ENCODE measurements at places on chromosomes 6 and 20.

GRCh38 chr20:43306837-43307236 is 117.1 kb upstream of the PTPRT start:
- no peak for DNase-seq

DNA sequence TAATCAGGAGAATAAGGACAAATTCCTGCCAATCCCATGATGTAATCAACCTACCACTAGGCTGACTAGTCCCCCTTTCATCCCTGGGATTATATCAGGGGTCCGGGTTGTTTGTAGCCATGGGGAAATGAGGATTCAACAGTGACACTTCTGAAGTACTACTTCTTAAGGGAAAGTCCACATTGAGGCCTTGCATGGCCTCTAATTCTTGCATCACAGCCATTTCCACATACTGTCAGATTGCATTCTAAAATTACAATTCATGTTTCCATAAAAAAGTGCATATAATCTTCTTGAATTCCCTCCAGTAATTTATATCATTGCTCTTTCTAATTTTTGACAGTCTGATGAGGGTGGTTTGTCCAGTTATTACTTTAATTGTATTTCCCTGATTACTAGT is 184.2 kb downstream of the PHF3 start:
- DNase-seq = no peak

DNA sequence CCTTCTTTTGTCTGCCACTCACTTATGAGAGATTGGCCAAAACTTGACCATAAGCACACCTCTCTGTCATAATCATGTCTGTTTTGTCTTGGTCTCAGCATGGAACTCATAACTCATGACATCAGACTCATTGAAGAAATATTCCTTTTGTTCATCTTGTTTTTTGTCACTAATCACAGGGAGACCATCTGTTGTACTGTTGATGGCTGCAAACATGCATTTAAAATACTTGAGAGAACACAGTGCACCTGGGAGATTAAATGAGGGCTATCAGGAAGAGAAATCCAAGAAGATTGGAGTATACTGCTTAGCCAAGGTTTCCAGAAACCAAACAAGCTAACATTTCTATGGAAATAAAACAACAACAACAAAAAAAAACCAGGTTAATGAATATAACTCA is 689.7 kb downstream of the EPM2A start:
- DNase-seq = peak; percentile 23

DNA sequence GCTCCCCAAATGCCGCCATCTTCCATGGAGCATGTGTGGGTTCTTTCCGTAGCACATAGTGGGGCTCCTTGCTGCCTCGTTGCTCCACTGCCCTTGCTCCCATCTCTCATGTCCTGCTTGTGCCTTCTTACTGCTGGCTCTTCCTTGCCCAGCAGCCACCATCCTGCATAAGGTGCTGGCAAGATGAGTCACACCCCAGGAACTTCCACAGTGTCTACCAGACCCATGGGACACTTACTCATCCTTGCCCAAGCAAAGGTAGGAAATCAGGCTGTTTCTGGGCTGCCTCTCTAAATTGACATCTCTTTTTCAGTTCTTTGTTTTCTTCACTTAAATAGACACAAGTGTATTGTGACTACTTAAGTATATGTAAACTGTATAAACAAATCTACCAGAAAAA is 39.4 kb upstream of the RGS17 start:
- no peak for DNase-seq

DNA sequence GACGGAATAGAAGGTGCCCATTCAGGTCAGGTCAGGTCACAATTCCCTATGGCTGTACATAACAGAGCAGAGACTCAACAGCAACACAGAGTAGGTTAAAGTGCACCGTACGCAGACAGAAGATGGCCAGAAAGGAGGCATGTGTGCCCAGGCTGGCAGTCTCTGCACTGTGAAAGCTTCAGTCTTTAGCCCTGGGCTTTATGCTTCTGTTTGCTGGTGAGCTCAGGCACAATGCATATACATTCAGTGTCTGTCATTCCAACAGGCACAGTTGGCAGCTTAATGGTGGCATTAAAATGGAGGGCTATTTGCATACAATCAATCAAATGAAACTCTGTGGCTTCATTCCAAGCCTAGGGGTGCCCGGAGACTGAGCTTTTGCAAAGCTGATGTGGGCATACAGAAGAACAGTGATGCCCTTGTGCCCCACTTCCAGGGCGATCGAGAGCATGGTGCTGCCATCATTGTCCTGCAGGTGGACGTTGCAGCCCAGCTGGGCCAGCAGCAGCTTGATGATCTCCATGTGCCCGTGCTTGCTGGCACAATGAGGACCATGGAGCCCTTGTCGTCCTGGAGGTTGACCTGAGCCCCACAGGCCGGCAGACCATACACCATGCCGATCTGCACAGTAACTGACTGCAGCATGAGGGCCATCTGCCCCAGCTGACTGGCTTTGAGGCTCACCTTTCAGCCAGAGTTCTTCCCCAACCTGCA is 22.4 kb downstream of the TRMT6 start:
- no peak for DNase-seq

DNA sequence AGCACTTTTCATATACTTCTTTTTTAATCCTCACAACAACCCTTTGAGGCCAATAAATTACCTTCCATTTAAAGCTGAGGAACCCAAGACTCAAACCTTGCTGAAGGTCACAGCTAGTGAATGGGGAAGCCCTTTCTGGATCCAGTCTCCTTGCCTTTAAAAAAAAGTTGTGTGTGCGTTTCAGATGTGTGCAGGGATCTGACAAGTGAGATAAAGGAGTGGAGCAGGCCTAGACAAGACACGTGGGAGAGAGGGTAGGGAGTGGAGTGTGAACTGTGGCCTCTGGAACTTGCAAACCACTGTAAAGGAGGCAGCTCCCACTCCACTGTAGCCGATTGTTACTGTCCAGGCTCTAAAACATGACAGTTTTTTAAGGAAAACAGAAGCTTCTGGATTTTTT is 1.9 kb downstream of the KLHL32 start:
- no peak for DNase-seq

- DNase-seq = no peak
Observed at GRCh38 chr6:4612636-4613171, 163.5 kb upstream of the CDYL start.

- peak; percentile 70 for DNase-seq
Observed at GRCh38 chr20:34040300-34040995, 46.7 kb downstream of the RALY start.

DNA sequence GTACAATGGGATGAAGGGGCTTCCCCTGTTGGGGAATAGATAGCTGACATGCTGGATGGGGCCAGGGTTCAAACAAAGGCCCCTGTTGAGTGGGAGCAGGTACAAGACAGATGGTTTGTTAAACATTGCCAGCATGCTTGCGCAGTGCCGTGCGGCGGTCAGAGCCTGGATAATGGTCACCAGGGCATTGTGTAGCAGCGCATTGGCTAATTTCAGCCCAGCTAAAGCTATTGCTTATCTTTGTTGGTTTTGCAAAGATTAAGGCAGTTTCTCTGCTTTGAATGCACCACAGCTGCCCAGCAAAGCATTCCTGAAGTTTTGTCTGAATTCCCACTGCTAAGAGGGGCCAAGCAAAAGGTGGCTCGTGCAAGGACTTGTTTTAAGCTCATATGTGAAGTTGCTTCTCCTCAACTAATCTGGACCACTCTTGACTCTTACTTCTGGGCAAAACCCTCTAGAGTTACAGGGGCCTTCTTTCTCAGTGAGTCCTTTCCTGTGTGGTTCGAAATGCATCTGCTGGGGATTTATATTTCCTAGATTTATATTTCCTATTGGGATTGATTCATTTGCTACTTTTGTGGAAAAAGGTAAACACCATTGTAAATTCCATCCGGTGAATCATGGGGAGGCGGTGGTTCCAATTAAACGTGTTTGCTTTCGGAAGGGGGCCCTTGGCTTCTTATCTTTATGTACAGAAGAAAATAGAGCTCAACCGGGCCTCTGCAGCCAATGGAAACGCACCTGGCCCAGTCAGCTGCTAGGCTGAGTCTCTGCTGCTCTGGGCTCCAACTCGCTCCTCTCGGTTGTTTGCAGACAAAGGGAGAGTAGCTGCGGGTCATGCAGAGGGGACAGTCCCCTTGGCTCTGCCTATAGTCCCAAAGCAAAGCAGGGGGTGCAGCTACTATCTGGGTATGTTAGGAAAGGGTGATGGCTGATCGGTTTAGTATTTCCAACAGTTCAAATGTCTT is 72.1 kb downstream of the FOXA2 start:
- no peak for DNase-seq

DNA sequence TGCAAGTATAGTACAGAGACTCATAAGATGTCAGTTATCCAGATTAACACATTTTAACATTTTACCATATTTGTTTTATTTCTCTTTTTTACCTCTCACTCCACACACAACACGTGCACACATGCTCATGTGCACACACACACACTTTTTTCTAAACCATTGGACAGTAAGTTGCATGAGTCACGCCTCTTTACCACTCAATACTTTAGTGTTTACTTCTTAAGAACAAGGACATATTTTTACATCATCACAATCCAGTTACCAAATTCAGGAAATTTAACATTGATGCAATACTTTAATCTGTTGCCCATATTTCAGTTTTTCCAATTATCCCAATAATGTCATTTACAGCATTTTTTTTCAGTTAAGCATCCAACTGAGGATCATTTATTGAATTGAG is 109.0 kb downstream of the RIN2 start:
- no peak for DNase-seq

- no peak for DNase-seq
Observed at GRCh38 chr20:3701061-3701998, 11.1 kb downstream of the SIGLEC1 start.

DNA sequence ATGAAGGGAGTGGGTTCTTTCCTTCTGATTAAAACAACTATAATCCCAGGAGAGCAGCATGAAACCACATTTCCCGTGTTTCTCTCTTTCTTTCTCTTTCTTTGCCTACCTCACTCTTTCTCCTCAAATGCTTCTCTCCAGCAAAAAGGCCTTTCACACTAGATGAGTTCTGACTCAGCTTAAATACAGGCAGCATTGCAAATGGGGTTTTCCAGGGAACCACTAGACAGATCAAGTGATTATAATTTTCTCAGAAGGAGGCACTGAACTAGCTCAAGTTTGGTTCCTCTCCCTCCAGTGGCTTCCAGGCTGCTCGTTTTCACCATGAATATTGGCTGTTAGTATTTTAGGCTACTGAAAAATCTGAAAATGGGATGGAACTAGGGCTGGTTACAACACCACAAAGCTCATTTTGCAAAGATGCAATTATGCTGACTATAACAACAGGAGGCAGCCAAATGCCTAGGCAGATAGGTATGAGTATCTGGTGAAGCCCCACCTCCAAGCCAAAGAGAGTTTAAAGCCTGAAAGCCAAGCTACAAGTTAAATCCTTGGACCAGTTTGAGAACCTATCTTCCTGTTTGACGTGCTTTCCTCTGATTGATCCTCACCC is 260.0 kb downstream of the MMUT start:
- no peak for DNase-seq

GRCh38 chr6:15763837-15764236 is 101.0 kb upstream of the DTNBP1 start:
- DNase-seq = no peak

All from NCI-H82 (cell line).